ENCODE measurements at places on chromosomes 5 and 9. TPM values are rescaled to one million over a fixed set of nuclear protein-coding genes. Genes with fewer than 3 reads are reported as not detected.

- DNase-seq, result no peak
- H3K36me3 ChIP-seq, result no peaks in the 10 kb centered on the region
- H3K4me1 ChIP-seq, result no peaks in the 10 kb centered on the region
These were observed 96.2 kb upstream of the NMUR2 start for GRCh38 chr5:152501294-152501693.

GRCh38 chr5:140883927-140884697 lies 2.2 kb downstream of the PCDHA13 start:
- H3K4me3 ChIP-seq, result no peak overlapping the region
- no peaks in the 10 kb centered on the region for H3K36me3 ChIP-seq
- no peak overlapping the region for H3K27ac ChIP-seq
- peaks cover 2% of the 10 kb centered on the region for H3K4me1 ChIP-seq
- no peak for DNase-seq
- peaks cover 2% of the 10 kb centered on the region for H3K27me3 ChIP-seq

PCDHA1 gene
- not detected for total RNA-seq

- DNase-seq, result no peak
- no peaks in the 10 kb centered on the region for H3K36me3 ChIP-seq
- peaks cover 10% of the 10 kb centered on the region for H3K27me3 ChIP-seq
- no peak overlapping the region for H3K4me3 ChIP-seq
- H3K4me1 ChIP-seq, result peaks cover 17% of the 10 kb centered on the region
These were observed 231.7 kb downstream of the SYK start for GRCh38 chr9:91033270-91033669.

DNA sequence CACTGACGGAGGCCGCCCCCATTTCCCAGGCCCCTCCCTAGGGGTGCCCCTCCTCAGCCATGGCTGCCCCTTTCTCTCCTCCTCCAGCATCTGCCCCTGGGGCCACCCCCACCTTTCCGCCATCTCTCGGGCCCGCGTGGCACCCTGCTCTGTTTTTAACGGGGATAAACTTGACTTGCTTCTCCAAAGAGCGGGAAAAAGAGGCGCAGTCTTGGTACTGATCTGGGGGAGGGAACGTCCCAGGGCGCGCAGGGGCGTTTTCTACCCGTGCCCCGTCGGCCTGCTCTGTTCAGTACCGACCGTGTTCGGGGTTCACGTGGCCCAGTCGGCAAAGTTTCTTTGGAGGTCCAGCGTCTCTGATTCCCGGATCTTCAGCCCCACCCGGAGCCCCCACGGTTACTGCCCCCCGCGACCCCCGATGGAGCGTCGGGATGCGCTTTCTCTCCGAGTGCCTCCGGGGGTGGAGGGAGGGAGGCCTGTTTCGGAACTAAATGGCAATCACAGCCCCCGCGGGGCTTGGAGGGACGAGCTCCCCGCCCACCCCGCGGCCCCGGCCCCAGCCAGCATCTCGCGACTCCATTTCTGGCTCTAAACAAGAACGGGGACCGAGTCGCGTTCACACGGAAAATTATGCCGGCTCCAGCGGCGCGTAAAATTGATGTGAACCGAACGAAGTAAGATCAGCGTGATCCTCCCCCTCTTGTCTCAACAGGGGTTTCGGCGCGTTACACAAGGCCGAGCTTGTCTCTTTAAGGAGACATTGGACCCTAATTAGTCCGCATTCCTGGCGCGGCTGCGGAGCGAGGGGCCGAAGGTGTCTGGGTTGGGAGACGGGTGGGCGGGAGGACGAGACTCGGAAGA lies 1.1 kb upstream of the TLE4 start:
- H3K4me1 ChIP-seq, result peaks cover 19% of the 10 kb centered on the region
- peak overlapping the region; percentile 82 for H3K27ac ChIP-seq
- peaks cover 10% of the 10 kb centered on the region for H3K36me3 ChIP-seq
- H3K27me3 ChIP-seq, result peaks cover 7% of the 10 kb centered on the region
- peak; percentile 59 for DNase-seq

GRCh38 chr5:162189719-162190118 lies 122.1 kb downstream of the GABRG2 start:
- H3K27me3 ChIP-seq, result no peaks in the 10 kb centered on the region
- H3K27ac ChIP-seq, result no peak overlapping the region
- no peak overlapping the region for H3K4me3 ChIP-seq
- H3K36me3 ChIP-seq, result no peaks in the 10 kb centered on the region
- no peaks in the 10 kb centered on the region for H3K4me1 ChIP-seq

DNA sequence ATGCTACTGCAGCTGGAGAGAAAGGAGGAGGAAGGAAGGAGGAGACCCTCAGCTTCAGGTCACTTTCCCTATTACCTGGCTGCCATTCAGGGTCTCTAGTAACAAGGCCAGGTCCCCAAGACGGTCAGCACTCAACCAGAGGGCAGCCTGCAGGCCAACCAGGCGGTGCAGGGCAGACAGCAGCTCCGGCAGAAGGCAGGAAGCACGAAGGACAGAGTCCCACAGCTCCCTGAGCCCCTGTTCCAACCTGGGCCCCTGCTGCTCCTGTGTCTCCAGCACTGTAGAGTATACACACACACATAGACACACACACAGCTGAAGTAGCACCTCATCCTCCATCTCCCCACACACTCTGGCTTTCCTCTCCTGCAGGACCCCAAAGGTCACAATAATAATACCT lies 1.7 kb downstream of the FANCG start:
- no peaks in the 10 kb centered on the region for H3K27me3 ChIP-seq
- DNase-seq, result no peak
- H3K4me1 ChIP-seq, result peaks cover 22% of the 10 kb centered on the region
- H3K4me3 ChIP-seq, result peak overlapping the region; percentile 98
